ENCODE measurements at places on chromosomes 16 and 17. TPM values are rescaled to one million over a fixed set of nuclear protein-coding genes. Genes with fewer than 3 reads are reported as not detected.
A peak's percentile ranks its signal among the peaks of the same experiment; 100 is the strongest.

Gene MT3
- total RNA-seq: not detected

DNA sequence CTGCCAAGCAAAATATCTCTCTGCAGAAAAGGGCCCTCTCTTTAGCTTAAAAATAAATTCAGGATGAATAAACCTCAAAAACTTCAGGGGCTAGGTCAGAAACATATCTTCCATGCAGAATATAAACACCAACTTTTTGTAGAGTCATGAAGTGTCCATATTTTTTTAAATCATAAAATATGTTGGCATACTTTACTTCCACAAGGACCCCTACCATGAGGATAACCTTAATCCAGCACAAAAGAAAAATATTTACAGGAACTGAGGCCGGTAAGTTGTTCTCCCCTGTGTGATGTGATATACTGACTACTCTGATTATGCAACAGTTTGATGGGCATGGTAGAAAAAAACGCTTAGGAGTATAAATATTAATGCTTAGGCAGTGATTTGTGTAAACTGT lies 264.8 kb upstream of the CDH11 start:
- DNase-seq: no peak

- no peak for DNase-seq
Observed at GRCh38 chr17:39094607-39095308, 56.7 kb downstream of the PLXDC1 start.

DNA sequence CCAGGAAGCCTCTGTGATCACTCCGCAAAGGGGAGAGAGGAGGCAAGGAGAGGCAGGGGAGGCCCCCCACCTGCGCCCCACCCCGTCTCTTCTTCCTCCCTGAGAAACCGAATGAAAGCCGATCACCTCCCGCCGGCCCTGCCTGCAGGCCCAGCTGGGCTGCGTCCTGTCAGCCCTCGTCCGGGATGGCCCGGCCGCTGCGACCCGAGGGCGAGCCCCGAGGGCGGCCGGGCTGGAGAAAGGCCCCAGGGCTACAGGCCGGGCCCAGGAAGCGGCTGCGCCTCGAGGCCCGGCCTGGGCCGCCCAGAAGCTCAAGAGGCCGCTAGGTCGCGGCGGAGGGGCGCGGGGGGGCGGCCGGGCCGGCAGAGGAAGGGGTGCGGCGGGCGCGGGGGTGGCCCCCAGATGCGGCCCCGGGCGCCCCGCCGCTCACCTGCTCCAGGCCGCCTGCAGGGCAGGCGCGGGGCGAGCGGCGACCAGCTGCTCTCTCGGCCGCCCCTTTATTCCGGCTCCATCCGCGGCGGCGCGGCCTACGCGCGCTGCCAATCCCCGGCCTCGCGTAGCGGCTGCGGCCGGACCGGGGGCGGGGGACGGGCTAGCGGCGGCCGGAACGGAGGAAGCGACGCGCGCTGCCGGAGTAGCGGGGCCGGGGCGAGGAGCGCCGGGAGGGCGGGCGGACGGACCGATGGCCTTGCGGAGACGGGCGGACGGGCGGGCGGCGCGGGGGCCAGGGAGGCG lies at the start of gene ZNF319:
ZNF319 (minus strand) TSS at position 702 of the 735 bp plus-strand sequence. CDS start 2,407 bp downstream, outside the sequence.
- DNase-seq: peak; percentile 63

Gene CCDC154
- 1.9 TPM for total RNA-seq

Gene PIK3R5
- total RNA-seq: 41.2 TPM

Gene SLC5A11
- total RNA-seq: not detected
